IMR-90 (cell line): ENCODE measurements at places on chromosomes 1 and 21.

DNA sequence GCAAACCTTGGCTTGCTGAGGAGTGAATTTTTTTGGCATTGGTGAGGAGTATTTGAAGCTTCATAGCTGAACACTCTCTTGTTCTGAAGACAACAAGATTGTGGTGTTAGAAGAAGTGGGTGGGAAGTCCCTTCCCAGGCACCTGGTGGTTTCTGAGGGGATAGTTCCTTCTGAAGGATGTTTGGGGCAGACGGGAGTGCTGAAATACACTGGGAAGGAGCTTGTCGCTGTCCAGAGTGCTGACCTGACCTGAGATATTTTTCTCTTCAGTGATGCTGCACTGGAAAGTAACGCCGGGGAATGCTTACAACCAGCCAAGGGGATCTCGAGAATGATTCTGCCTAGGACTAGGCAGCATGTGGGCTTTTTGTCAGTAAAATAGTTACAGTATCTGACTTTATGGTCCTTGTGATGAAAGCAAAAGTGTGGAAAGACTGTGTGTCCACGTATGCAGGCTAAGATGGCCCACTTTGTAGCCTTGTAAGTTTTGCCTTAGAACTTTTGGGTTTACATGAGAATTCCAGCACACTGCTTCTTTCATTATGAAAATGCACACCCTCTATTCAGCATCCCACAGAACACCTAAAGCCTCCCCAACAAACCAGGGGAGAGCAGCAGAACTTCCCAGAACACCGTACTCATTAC lies 33.1 kb upstream of the NFASC start:
- H3K36me3 ChIP-seq = no peaks in the 10 kb centered on the region
- peaks cover 1% of the 10 kb centered on the region; the same call in 1 of the 2 replicates for H3K27me3 ChIP-seq
- peak; percentile 52 for DNase-seq
- no peak overlapping the region for H3K4me3 ChIP-seq

DNA sequence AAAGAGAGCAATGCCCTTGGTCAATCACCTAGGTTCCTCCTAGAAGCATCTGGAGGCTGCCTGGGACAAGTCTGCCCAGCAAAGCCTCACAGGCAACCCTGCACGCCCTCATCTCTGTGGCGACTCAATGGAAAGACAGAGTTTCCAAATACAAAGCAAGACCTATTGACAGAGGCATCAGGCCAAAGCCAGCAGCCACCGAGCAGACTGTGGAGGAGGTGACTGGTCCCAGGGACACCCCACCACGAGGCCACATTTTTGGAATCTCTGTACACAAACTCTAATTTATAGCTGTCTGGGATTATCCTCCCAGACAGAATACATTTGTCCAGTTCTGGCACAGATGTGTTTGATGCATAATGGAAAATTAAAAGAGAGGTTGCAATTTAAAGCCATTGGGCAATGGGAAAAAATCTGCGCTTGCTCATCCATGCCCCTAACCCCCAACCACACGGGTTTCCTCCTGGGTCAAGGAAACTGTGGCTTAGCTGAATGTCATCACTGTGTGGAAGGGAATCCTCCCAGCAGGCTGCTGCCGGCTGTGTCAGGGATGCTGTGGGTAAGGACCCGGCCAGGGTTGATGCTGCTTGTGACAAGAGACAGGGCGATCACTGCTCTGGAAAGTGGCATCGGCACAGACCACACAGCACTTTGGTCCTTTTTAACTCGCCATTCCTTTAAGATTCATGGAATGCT lies 14.3 kb downstream of the TSPAN2 start:
- no peak overlapping the region for H3K27ac ChIP-seq
- no peaks in the 10 kb centered on the region for H3K36me3 ChIP-seq
- no peak overlapping the region for H3K4me3 ChIP-seq
- H3K4me1 ChIP-seq = no peaks in the 10 kb centered on the region; the same call in 1 of the 2 replicates

- peak; percentile 86 for DNase-seq
- no peak overlapping the region for H3K4me3 ChIP-seq
- H3K27me3 ChIP-seq = no peaks in the 10 kb centered on the region
- H3K27ac ChIP-seq = peak overlapping the region; percentile 34; the same call in 1 of the 2 replicates
- no peaks in the 10 kb centered on the region for H3K36me3 ChIP-seq
Observed at GRCh38 chr21:35933466-35933865, 126.9 kb downstream of the SETD4 start.

DNA sequence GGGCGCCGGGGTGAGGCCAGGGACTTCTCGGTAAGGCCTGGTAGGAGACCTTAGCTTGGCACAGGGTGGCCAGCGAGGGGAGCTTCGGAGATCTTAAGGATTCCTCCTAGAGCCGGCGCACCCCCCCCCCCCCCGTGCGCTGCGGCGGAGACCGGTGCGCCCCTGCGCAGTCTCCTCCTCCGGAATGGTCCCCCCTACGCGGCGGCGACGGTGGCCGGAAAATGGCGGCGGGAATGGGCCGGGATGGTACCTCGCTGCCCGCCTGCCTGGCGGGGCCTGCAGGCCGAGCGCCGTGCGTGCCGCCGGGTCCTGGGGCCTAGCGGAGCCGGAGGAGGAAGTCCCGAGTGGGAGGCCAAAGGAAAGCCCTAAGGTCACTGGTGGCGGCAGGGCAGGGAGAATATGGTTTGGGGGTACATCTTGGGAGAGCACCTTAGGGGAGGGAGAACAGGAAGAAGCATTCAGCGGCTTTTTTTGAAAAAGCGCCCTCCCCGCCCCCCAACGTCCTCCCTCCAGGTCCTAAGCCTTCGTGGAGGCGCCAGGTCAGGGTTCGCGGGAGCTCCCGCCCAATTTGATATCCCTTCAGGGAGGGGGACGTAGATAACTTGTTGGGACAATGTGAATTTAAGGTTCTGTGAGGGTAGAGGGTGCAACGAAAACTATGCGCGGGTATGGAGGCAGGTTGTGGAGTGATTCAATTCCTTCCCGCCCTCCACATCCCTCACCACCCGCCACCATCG lies 429 bp downstream of the SRRM1 start:
- peaks cover 14% of the 10 kb centered on the region for H3K36me3 ChIP-seq
- no peak for DNase-seq
- no peaks in the 10 kb centered on the region for H3K27me3 ChIP-seq
- peak overlapping the region; percentile 85 for H3K4me3 ChIP-seq
- H3K27ac ChIP-seq = peak overlapping the region; percentile 79

DNA sequence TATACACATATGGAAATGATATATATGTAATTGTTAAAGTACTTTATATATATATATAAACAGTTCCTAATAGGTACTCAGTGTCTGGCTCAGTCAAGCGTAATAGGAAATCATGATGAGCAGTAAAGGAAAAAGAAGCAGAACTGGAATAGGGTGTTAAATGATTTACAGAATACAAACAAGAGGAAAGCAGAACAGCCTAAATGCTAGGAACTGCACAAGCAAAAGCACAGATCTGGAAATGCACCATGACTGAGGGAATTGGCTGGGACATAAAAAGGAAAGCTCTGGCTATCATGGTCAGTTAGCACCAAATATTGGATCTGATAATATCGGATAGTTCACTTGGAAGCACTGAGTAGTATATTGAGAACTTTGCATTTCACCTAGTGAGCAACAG lies 51.8 kb downstream of the SLC44A5 start:
- H3K27ac ChIP-seq = no peak overlapping the region
- no peak overlapping the region for H3K4me3 ChIP-seq
- H3K36me3 ChIP-seq = no peaks in the 10 kb centered on the region
- no peak for DNase-seq
- H3K4me1 ChIP-seq = no peaks in the 10 kb centered on the region
- no peaks in the 10 kb centered on the region for H3K27me3 ChIP-seq

DNA sequence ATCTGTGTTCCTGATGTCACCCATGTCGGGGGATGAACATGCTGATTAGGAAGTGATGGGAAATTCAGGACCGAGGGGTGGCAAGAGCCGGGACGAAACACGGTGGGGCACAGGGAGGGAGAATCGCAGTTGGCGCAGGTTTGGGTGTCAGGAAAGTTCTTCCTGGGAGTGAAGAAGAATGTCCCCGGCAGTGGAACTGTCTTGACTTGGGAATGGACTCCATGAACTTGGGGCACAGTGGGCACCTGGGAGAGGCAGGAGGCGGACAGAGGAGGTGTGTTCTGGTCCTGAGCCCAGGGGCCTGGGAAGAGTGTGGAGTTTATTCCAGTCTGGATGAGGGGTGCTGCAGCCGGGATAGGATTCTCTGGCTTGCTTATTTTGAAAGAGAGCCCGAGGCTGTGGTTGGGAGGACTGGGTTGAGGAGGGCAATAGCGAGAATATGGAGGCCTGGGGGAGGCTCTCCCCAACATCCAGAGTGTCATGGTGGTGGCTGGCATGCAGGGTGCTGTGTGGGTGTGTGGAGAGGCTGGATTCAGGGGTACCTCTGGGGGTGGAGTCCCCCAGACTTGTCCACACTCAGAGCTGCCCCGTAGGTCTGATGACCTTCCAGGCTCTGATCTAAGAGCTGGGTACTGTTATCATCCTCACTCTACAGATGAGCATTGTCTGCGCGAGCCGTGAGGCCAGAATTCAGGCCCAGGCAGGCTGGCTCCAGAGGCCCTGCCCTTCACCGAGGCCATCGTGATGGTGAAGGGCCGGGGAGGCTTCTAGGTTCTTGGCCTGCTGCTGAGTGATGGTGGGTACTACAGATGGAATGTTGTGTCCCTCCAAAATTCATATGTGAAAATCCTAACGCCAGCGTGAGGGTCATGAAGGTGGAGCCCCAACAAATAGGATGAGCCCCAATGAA lies 274.5 kb upstream of the C1orf174 start:
- no peak overlapping the region for H3K4me3 ChIP-seq
- no peak for DNase-seq
- H3K27ac ChIP-seq = no peak overlapping the region
- H3K4me1 ChIP-seq = no peaks in the 10 kb centered on the region
- no peaks in the 10 kb centered on the region for H3K36me3 ChIP-seq

GRCh38 chr1:189874715-189875435 lies 602.8 kb downstream of the BRINP3 start:
- no peaks in the 10 kb centered on the region for H3K27me3 ChIP-seq
- H3K4me3 ChIP-seq = no peak overlapping the region
- H3K4me1 ChIP-seq = no peaks in the 10 kb centered on the region
- no peak overlapping the region for H3K27ac ChIP-seq
- no peaks in the 10 kb centered on the region for H3K36me3 ChIP-seq
- DNase-seq = no peak

- H3K27me3 ChIP-seq = peaks cover 8% of the 10 kb centered on the region; the same call in 1 of the 2 replicates
- peak; percentile 62 for DNase-seq
- H3K4me3 ChIP-seq = no peak overlapping the region
- no peaks in the 10 kb centered on the region for H3K4me1 ChIP-seq
Observed at GRCh38 chr1:212525479-212526110, 83.0 kb upstream of the ATF3 start.

GRCh38 chr1:232271991-232272589 lies 357.8 kb downstream of the SIPA1L2 start:
- no peaks in the 10 kb centered on the region for H3K36me3 ChIP-seq
- no peak overlapping the region for H3K27ac ChIP-seq
- peak; percentile 31 for DNase-seq
- no peaks in the 10 kb centered on the region for H3K4me1 ChIP-seq
- no peak overlapping the region for H3K4me3 ChIP-seq
- H3K27me3 ChIP-seq = 0 out of 2 replicates have a peak, but pooled peaks cover 2% of the 10 kb centered on the region

DNA sequence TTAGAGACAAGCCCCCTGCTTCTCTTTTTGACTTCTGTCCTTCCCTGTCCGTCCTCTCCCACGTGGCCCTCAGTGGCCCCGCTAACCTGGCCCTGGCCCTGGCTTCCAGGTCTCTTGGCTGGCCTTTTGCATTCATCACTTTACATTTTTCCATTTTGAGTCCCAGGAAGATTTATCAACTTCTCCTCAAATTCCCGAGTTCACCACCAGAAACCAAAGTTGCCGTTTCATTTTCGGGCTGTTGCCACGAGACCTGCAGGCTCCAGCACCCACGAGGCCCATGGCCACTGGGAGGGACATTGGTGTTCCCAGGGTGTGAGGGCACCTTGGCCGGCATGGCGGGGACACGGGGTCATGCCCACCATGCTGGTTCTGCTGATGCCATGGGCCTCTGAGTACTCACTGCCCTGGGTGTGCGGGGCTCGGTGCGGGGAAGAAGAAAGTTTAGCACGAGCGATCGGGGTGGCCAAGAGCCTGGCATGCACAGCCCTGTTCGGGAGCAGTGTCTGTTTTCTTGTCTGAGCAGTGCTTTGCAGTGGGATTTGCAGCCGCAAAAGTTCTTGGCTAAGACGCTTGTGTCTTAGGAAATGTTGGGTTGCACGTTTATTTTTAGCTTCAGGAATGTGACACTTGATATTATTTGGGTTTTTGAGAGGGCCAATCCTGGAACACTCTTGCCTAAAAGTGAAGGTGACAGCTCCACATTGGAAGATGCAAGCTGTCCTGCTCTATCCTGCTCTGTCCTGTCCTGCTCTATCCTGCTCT lies 40.4 kb upstream of the ADARB1 start:
- H3K4me1 ChIP-seq = peaks cover 19% of the 10 kb centered on the region
- H3K27ac ChIP-seq = peak overlapping the region; percentile 54
- no peaks in the 10 kb centered on the region for H3K36me3 ChIP-seq
- peak; percentile 73 for DNase-seq
- H3K4me3 ChIP-seq = no peak overlapping the region
- H3K27me3 ChIP-seq = no peaks in the 10 kb centered on the region; the same call in 1 of the 2 replicates

- H3K27me3 ChIP-seq = no peaks in the 10 kb centered on the region; the same call in 1 of the 2 replicates
- H3K4me1 ChIP-seq = no peaks in the 10 kb centered on the region
- no peak overlapping the region for H3K4me3 ChIP-seq
- H3K27ac ChIP-seq = no peak overlapping the region
- no peak for DNase-seq
- no peaks in the 10 kb centered on the region for H3K36me3 ChIP-seq
Observed at GRCh38 chr1:110696818-110697217, 22.1 kb upstream of the KCNA3 start.

DNA sequence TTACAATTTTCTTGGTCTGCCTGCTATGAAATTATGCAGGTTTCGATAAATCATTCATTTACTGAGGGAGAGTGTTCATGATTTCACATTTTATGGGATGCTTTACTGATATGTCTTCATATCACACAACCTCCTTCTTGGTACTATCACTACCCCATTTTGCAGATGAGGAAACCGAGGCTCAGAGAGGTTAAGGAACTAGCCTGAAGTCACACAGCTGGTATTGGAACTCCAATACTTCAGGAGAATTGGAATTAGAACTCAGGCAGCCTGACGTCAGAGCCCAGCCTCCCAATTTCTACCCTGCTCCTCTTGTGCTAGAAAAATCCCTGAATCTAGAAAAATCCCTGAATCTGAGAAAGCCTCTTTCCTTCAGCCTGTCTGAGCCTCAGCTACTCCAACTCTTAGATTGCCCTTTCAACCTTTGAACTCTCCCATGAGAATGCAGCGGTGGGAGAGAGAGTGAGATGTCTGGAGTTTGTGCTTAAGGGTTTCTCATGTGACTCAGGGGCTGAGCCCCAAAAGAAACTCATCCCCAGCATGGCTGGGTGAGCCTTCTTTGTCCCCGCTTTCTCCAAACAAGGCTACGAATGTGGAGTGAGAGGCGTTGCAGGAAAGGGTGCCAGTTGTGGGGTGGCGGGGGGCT lies 50.8 kb upstream of the IFNLR1 start:
- no peak overlapping the region for H3K4me3 ChIP-seq
- peaks cover 11% of the 10 kb centered on the region for H3K27me3 ChIP-seq
- no peak for DNase-seq
- H3K4me1 ChIP-seq = peaks cover 2% of the 10 kb centered on the region; the same call in 1 of the 2 replicates
- no peaks in the 10 kb centered on the region for H3K36me3 ChIP-seq
- H3K27ac ChIP-seq = no peak overlapping the region

DNA sequence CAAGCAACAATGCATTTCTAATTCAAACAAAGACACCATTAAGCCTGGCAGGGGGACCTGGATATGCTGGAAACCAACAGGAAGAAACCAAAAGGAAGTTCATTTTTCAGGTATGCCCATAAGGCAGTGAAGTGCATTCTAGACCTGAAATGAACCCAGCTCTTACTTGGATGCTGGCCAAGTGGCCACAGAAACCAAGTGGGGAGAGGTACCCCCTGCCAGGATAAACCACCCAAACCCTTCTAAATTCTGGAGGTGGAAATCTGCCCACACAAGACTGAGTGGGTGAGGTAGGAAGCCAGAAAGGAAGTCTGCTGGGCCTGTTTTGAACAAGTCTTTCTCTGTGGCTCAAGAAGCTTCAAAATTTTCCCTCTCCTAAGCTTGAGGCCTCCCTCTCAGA lies 2.6 kb downstream of the CD5L start:
- H3K36me3 ChIP-seq = no peaks in the 10 kb centered on the region
- no peaks in the 10 kb centered on the region for H3K4me1 ChIP-seq
- H3K4me3 ChIP-seq = no peak overlapping the region
